ENCODE measurements at places on chromosomes 13 and 19.

DNA sequence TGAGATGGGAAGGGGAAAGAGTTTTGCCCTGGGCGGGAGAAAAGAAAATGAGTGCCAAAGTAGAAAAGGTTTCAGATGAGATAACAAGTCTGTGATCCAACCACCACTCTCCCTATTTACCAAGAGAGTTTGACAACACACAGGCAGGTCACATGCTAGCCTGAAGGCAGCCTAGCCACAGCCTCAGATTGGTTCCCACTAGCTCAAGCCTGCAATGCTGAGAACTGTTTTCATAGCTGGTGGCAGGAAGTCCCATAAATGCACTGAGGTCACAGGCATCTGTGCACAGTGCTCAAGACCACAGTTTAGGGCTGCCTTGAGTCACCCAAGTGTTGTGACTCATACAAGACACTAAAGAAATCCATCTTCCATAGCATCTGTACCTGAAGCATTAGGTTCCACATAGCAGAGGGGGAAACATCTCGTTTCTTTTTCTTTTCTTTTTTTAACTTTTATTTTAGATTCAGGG lies 18.5 kb upstream of the POP4 start:
- peak; percentile 63 for DNase-seq

DNA sequence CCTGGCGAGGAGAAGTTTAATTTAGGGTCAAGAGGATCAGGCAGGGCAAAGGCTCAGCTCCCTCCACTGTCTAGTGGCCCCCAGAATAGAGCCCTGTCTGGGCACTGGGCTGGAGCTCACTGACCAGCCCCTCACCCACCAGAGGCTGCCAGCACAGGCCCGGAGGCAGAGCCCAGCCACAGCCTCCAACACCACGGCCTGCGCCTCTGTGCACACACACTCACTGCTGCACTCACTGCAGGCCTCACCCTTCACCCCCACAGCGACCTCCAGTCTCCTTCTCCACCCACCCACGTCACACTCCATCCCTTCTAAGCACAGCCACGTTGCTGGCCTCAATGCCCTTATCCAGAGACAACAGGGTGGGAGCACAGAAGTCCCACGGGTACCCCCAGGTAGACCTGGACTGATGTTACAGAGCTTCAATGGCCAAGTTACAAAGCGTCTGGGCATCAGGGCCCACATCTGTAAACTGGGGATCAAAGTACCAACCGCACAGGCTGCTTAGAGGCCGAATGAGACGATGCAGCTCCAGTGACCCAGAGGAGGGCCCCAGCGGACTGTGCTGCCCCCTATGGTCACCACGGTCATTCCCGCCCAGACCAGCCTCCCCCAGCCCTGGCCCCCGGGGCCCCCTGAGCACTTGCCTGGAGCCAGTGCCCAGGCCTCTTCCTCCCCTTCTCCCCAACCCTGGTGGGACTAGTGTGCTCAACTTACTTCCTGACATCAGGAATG lies 4.5 kb upstream of the PRKD2 start:
- DNase-seq = no peak

- no peak for DNase-seq
These were observed 321.9 kb downstream of the FOXO1 start for GRCh38 chr13:40344270-40345148.

GRCh38 chr13:22009500-22009899 lies 338.6 kb downstream of the FGF9 start:
- no peak for DNase-seq

DNA sequence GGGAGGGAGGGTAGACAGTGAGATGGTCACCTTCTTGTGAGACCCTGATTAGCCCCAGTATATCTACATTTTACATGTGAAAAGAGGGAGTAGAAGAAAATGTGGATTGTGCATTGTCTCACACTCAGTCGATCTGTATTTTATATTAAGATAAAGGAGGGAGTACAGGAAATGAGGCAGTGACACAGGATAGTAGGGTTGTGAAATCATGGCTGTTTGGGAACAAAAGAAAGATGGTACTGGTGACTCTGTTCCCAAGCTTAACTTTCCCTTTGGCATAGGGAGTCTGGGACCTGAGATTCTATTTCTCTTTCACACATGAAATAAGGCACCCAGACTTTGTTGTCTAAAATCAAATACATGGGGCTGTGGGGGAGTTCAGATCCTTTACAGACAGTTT lies 194.7 kb downstream of the ABCC4 start:
- DNase-seq = no peak
